ENCODE measurements at places on chromosomes 6 and 20. TPM values are rescaled to one million over a fixed set of nuclear protein-coding genes. Genes with fewer than 3 reads are reported as not detected.

DNA sequence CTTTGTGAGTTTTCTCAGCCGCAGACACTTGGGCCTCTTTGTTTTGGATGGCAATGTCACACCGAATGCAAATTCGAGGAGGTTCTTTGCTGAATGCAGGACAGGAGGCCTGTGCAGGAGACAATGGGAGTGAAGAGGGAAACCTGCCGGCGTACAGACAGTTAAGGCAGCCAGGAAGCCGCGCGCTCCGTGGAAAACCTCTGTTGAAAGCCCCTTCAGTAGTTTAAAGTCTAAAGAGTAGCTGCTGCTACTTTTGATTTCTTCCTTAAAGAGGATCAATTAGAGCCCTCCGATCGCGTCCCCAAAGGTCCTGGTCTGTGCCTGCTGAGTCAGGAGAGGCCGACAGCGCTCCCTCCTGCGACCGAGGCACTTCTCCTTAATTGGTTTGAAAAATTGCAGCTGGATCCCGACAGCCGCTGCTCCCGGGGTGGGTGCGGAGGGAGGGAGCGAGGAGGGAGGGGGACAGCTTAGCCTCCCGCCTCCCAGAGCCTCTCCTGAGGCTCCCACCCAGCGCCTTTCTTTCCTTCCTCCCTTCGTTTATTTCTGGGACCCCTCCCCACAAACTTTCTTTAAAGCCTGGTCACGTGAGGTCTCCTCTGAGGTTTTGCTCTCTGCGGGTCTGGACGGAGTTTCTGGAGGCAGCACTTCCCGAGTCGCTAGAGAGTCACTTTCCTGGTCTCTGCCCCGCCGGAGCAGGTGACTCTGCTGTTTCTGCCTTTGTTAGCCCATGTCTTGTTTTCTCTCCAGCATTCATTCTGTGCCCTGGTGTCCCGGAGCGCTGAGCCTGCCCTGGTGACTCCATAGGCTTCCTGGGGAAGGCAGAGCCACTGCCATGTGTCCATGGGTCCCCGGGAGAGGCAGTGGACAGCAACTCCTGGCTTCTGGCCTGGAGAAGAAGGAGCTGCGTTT is 22.3 kb upstream of the RPP40 start:
- H3K4me3 ChIP-seq = peak overlapping the region; percentile 60
- H3K27me3 ChIP-seq = no peaks in the 10 kb centered on the region
- H3K36me3 ChIP-seq = no peaks in the 10 kb centered on the region
- DNase-seq = peak; percentile 44
- H3K27ac ChIP-seq = peak overlapping the region; percentile 70

DNA sequence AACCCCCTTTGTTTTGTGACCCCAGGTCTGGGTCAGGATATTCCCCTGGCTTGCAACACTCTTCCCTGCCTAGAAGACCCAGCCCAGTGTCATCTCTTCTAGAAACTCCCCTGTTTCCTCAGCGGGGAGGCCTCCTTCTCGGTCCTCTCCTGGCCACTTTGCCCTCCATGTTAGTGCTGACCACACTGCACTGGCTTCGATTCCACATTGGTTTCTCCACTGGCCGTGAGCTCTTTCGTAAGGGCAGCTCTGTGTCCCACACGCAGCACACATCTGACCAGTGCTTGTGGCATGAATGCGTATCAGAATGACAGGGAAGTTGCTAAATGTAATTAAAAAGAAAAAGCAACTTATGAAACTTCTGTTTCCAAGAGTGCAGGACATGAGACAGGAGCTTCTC is 49.4 kb upstream of the FNDC1 start:
- no peak for DNase-seq
- no peaks in the 10 kb centered on the region for H3K4me1 ChIP-seq
- H3K4me3 ChIP-seq = no peak overlapping the region
- no peak overlapping the region for H3K27ac ChIP-seq

- H3K4me1 ChIP-seq = peaks cover 41% of the 10 kb centered on the region
- no peaks in the 10 kb centered on the region for H3K27me3 ChIP-seq
- peak; percentile 83 for DNase-seq
- peak overlapping the region; percentile 99 for H3K27ac ChIP-seq
- peaks cover 5% of the 10 kb centered on the region for H3K36me3 ChIP-seq
These were observed 909 bp downstream of the CPNE1 start for GRCh38 chr20:35663516-35664465.

DNA sequence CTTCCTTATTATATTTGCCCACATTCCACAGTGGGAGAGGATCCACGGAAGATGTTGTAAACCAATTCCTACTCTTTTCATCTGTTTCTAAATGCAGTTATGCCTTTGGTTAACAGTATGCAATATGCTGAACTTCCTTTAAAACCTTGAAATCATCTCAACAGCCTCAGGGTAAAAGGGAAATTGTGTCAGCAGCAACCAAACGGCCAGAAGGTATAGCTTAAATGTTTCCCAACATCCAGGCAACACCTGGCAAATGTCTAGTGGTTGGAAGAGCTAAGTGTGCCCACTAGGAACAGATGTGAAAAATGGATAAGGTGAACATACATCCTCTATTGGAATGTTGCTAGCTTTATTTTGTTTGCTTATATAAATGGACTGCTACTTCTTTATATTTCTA is 164.8 kb downstream of the FAXC start:
- H3K4me1 ChIP-seq = peaks cover 31% of the 10 kb centered on the region
- H3K36me3 ChIP-seq = no peaks in the 10 kb centered on the region
- H3K27me3 ChIP-seq = no peaks in the 10 kb centered on the region
- H3K27ac ChIP-seq = peak overlapping the region; percentile 41

GRCh38 chr20:10572853-10573252 is 100.9 kb downstream of the JAG1 start:
- peaks cover 11% of the 10 kb centered on the region for H3K4me1 ChIP-seq
- no peaks in the 10 kb centered on the region for H3K36me3 ChIP-seq
- no peak overlapping the region for H3K27ac ChIP-seq
- no peaks in the 10 kb centered on the region for H3K27me3 ChIP-seq

GRCh38 chr20:8115436-8115835 is 16.6 kb upstream of the PLCB1 start:
- no peak overlapping the region for H3K27ac ChIP-seq
- H3K27me3 ChIP-seq = no peaks in the 10 kb centered on the region
- no peaks in the 10 kb centered on the region for H3K36me3 ChIP-seq
- no peak for DNase-seq
- H3K4me1 ChIP-seq = peaks cover 32% of the 10 kb centered on the region
- H3K4me3 ChIP-seq = no peak overlapping the region

- peak; percentile 55 for DNase-seq
- H3K27ac ChIP-seq = no peak overlapping the region
- no peak overlapping the region for H3K4me3 ChIP-seq
- H3K36me3 ChIP-seq = no peaks in the 10 kb centered on the region
These were observed 12.2 kb downstream of the MYLK4 start for GRCh38 chr6:2738373-2738979.

DNA sequence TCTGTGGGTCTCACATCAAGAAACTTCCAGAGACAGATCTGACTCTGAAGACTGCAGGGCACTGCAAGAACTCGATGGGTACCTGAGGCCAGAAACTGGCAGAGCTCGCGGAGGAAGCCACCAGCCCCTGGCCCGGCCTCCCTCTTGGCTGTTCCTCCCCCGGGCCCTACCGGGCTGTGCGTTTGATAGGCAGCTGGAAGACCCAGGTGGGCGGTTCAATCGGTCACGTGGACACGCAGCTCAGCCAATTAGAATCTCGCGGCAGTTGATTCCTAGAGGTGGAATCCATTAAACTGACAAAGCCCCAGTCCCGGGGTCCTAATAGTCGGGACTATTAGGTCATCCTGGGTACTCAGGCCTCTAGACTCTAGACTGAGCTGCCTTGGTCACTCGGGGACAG is 154.2 kb upstream of the PROKR2 start:
- H3K4me1 ChIP-seq = no peaks in the 10 kb centered on the region
- no peak overlapping the region for H3K27ac ChIP-seq
- no peak for DNase-seq
- H3K4me3 ChIP-seq = no peak overlapping the region
- H3K27me3 ChIP-seq = no peaks in the 10 kb centered on the region

DNA sequence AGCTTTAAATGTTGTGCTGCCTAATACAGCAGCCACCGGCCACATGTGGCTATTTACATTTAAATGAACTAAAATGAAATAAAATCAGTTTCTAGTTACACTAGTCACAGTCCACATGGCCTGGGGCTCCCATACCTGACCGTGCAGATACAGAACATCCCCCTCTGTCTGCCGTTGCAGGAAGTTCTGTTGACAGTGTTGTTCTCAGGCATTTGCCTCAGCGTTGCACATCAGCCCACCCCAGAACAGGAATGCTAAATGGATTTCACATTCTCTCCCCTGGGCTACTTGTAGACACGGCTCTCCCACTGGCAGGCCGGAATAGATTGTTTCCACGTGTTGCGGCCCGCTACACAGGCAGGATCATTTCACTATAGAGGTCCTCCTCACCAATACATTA is 26.3 kb downstream of the JAG1 start:
- H3K27ac ChIP-seq = peak overlapping the region; percentile 28
- no peak for DNase-seq
- peaks cover 35% of the 10 kb centered on the region for H3K4me1 ChIP-seq
- H3K4me3 ChIP-seq = no peak overlapping the region

- H3K4me3 ChIP-seq = peak overlapping the region; percentile 19
- peaks cover 15% of the 10 kb centered on the region for H3K4me1 ChIP-seq
- H3K36me3 ChIP-seq = peaks cover 22% of the 10 kb centered on the region
- H3K27me3 ChIP-seq = no peaks in the 10 kb centered on the region
- peak overlapping the region; percentile 60 for H3K27ac ChIP-seq
- DNase-seq = peak; percentile 43
These were observed 27.8 kb downstream of the SLC23A2 start for GRCh38 chr20:4973330-4974097.

- peaks cover 44% of the 10 kb centered on the region for H3K27me3 ChIP-seq
- H3K4me1 ChIP-seq = peaks cover 29% of the 10 kb centered on the region
- H3K27ac ChIP-seq = no peak overlapping the region
- H3K4me3 ChIP-seq = no peak overlapping the region
- no peak for DNase-seq
These were observed 3.0 kb downstream of the VSTM2L start for GRCh38 chr20:37905671-37906613.

GRCh38 chr6:44494011-44494501 is 106.5 kb downstream of the CDC5L start:
- DNase-seq = no peak
- no peaks in the 10 kb centered on the region for H3K27me3 ChIP-seq
- no peak overlapping the region for H3K27ac ChIP-seq
- H3K4me3 ChIP-seq = no peak overlapping the region

DNA sequence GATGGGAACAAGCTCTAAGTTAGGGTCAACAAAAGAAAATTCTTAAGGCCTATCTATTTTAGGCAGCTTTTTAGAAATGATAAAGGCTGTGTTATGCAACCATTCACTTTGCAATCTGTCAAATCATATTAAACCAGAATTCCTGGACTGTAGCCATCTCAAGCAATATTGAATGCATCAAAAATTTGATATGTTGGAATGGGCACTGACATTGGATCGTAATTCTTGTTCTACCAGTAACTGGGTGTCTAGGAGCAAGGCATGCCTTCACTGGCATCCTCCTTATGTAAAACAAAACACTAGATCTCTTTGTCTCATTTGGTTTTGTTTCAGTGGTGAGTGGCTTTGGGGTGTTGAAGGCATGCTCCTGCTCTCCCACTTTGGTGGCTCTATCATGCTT is 145.6 kb downstream of the JARID2 start:
- H3K36me3 ChIP-seq = no peaks in the 10 kb centered on the region
- H3K4me1 ChIP-seq = peaks cover 59% of the 10 kb centered on the region
- H3K27me3 ChIP-seq = no peaks in the 10 kb centered on the region
- no peak for DNase-seq
- H3K4me3 ChIP-seq = no peak overlapping the region

DNA sequence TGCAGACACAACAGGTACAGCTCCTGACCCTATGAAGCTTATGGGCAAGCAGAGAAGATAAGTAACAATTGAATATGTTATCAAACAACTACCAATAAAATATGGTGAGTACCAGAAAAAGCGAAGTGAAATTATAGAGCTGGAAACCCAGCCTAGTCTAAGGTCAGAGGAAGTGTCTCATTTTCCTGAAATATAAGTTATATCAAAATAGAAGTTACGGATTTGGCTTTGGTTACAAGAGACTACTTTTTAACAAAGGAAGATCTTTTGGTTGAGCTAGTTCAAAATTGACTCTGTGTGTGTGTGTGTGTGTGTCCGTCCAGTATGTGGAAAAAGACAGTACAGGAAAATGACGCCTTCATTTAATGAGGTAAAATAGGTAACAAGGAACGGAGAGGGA is 8.9 kb downstream of the STX11 start:
- DNase-seq = peak; percentile 9
- no peaks in the 10 kb centered on the region for H3K36me3 ChIP-seq
- H3K27me3 ChIP-seq = no peaks in the 10 kb centered on the region

DNA sequence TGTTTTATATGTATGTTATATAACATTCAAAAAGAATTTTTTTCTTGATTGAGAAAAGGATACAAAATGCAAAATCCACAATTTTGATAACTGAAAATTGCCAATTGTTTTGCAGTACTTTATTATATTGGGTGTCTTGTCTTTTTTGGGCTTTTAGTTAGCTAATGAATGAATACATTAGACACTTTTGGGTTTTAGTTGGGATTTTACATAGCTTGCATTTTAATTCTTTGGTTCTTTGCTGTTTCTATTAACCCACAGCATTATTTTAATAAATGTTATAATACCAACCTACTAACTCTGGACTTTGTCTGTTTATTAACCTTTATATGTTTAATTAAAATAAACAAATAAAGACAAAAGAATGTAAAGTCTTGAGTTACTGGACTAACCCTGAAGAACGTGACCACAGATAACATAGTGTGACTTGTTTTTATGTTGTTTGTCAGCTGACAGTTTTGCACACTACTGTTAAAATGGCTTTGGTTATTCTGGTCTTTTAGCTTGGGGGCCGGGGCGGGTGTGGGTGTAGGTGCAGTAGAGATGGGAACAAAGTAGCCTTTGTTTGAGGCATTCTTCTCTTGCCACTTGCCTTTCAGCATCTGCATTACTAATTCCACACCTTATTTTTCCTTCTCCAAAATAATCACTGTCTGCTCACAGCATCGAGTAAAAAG is 159.1 kb downstream of the QKI start:
- no peak overlapping the region for H3K4me3 ChIP-seq
- H3K36me3 ChIP-seq = peaks cover 32% of the 10 kb centered on the region
- DNase-seq = no peak
- no peaks in the 10 kb centered on the region for H3K4me1 ChIP-seq
- no peak overlapping the region for H3K27ac ChIP-seq

DNA sequence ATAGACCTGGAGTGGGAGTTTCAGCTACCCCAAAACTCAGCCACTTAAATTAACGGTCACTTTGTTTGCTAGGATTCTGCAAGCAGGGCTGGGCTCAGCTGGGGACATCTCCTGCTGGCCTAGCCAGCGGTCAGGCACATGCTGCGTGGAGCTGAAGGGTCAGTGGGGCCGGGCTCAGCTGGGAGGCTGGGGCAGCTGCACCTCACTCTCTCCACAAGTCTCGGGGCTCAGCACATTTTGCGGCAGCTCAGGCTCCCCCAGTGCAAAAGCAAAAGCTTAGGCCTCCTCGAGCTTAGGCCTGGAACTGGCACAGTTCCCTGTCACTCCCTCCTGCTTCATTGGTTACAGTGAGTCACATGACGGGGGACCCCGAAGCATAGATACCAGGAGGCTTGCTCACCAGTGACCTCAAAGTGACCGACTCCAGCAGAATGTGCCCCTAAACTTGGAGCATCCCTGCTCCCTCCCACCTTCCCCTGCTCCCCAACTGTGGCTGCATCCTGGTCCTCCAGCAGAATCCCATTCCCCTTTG is 80.6 kb upstream of the CST7 start:
- H3K4me1 ChIP-seq = no peaks in the 10 kb centered on the region
- no peaks in the 10 kb centered on the region for H3K27me3 ChIP-seq
- no peak overlapping the region for H3K4me3 ChIP-seq
- no peak overlapping the region for H3K27ac ChIP-seq
- DNase-seq = no peak

HLA-DPA1 gene
- total RNA-seq = 171 TPM

GNAS-AS1 gene
- total RNA-seq = not detected

SSTR4 gene
- not detected for total RNA-seq

HLA-DOA gene
- not detected for total RNA-seq
